Endothelial cell (in vitro differentiated cells): ENCODE measurements at places on chromosomes 1 and 21. TPM values are rescaled to one million over a fixed set of nuclear protein-coding genes. Genes with fewer than 3 reads are reported as not detected.

Gene GUCA2A
- not detected for total RNA-seq

Gene LCE1C
- total RNA-seq, result not detected

Gene LIPI
- not detected for total RNA-seq

Gene HAO2
- total RNA-seq, result not detected

Gene FAM72C
- 2.5 TPM for total RNA-seq

GRCh38 chr1:70168283-70168682 lies 37.1 kb downstream of the LRRC40 start:
- DNase-seq, result no peak

DNA sequence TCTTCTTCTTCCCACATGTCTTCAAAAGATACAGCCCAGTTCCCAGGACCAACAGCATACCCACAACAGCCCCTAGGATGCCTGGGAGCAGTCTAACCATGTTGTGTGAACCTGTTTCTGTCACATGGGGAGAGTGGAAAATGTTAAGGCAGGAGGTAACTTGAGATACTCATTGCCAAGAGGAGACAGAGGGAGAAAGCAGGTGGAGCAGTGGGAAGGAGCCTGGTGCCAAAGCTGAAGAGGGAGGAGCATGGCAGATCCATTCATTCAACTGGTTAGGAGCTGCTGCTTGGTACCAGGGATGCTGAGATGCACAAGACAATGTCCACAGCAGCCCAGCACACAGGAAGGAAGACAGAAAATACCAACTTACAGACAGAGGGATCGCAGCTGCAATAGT lies 149.8 kb upstream of the ETV3 start:
- DNase-seq, result no peak

DNA sequence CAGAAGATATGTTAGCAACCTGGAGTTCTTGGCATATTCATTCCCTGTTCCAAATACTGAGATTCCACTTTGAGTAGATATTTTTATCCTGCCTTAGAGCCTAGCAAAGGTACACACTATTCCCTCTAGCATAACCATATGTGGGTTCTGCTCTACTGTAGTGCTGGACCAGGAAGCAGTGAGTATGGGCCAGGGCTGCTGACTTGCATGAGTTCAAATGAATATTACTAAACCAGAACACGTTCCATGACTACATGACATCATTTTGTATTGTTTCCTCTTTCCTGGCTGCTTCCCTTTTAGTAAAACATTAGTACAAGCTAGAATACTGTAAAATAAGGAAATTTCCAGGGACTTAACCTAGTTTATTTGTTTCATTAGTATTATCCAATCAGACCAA lies 41.1 kb downstream of the TNFSF18 start:
- DNase-seq, result no peak

DNA sequence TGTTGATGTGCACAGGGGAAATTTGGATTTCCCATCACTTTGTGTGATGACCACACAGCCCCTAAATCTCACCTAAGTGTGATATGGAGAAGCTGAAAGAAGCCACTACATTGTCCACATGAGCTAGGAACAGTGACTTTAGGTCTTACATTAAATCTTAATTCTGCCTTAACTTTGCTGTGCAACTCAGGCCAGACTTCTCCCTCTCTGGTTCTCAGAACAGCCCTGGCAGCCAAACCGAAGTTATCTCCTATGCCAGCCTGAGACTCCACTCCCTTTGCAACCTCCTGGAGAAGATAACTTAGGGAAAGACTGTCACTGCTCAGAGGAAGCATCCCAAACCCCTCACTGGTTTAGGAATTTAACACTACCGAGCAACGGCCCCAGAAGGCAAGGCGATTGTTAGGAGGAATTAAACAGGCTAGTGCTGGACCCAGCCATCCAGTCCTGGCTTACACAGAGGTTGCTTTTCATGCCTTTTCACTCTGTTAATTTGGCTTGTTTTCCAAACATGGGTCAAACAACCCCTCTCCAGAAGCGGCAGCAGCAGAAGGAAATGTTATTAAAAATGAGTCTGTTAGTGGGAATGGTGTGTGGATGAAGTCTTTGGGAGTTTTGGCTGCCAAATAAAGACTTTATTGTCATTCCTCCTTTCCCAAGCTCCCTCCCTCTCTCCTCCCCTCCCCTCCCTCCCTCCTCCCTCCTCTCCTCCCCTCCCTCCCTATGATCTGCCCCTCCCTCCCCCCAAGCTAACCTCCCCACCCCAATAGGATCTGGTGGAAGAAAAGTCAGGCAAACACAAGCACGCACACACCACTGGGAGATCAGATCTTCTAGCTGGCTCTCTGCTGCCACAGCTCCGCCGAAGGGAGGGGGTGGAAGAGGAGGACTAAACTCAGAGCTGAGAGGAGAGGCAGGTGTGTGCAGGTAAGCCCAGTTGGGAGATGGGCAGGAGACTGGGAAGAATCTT lies at the start of gene PRELP:
Gene PRELP (plus strand): TSS at position 795 of the 970 bp plus-strand sequence. CDS start 7,379 bp downstream, outside the sequence.
- DNase-seq, result no peak

DNA sequence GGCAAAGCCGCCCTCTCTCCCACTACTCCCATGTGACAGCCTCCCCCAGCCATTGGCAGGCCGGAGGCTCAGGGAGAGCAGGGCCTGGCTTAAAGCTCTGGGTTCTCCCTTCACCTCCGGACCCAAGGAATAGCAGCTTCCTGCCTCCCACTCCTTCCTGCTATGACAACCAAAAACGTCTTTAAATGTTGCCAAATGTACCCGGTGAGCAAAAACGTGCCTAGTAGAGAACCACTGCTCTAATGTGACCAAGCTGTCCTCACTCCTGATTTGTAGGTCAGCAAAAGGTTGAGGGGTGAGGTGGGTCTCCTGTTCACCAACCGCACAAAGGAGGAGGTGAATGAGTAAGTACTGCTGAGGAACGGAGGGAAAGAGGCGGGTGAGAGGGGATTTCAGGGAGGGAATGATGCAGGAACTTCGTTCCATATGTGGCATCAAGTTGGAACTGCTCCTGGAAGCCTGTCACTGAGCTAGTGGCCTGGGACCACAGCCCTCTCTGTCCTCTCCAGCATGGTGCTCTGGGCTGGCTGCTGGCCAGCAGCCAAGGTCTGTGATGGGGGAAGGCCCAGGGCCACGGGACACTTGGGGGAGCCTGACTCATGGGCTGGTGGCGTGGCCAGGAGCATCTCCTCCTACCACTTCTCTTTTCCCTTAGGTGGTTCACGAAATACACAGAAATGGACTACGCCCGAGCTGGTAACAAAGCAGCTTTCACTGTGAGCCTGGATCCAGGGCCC lies 5.7 kb downstream of the MRTO4 start:
- DNase-seq, result no peak

- no peak for DNase-seq
These were observed 133.6 kb downstream of the TGFBR3 start for GRCh38 chr1:91752324-91752723.

GRCh38 chr1:64516301-64516700 lies 46.4 kb downstream of the CACHD1 start:
- DNase-seq, result no peak

DNA sequence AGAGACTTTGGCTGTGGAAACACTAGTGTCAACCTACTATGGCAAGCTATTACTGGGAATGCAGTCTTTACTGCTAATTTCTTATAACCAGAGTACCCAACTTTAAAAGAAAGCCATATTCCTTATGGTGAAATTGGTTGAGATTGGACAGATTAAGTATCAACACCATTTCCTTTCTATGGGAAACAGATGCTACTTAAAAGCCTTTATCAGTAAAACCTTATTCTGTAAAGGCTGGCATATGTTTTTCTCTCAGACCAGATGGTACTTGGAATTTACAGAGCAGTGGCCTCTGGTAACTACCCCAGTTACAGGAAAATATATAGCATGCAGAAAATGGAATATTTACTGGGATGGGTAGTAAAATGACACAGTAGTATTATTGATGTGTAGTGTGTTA lies 18.8 kb downstream of the IFI44 start:
- DNase-seq, result no peak

DNA sequence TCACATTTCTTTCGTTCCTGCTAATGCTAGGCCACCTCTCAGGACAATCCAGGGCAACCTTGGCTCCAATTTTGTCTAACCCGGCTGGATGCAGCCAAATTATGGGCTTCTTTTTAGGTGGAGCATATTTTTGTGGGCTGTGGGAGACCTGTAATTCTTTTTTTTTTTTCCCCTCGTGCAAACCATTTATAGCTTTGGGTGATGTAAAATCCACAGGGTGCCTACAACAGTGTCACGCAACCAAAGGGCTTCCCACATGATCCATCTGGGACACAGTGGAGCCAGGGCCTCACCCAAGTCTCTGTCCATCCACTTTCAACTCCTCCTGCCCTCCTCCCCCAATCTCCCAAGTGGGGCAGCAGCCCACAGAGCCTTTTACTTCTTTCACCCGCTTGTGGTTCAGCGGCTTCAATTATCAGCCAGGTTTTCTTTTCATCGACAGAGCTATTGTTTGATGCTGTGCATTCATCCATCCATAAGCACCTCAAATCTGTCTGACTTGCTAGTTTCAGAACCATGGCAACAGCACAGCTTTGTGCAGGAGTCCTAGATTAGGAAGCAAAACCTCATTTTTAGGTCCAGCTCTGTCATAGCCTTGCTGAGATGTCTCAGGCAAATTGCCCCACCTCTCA lies 10.0 kb upstream of the OVAAL start:
- DNase-seq, result no peak

GRCh38 chr21:33813832-33814365 lies 101.7 kb downstream of the ATP5PO start:
- no peak for DNase-seq

DNA sequence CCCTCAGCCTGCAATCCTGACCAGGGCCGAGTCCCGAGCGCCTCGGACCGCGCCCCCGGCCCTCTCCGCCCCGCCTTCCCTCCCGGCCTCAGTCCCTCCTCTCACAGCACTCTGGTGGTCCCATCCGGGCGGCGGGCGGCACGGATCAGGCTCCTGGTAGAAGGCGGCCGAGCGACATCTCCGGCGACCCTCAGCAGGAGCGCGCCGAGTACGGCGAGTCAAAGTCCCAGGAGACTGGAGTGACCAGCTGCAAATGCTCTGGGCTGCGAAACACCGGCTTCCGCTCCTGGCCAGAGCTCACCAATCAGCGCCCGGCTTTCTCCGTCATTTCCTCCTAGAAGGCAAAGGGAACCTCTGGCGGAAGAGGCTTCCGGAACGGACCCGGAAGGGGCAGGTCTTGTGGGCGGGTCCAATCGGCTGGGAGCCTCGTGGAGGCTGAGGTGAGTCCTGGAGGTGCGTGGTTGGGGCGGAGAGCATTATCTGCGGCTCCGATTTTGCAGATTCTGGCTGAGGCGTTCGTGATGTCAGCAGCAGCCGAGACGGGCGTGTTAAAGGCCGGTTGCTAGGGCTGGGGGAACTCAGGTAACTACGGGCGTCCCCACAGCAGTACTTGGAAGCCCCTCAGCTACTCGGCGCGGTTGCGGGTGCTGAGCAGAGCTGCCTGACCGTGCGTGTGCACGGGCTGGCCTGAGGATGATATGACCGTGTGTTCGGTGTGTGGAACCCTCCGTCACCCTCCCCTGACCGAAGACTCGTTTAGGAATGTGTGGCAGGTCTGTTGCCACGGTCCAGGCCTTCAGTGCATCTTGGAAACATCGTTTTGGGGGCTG lies at the start of the genes GDAP2 and WDR3:
Gene GDAP2 (minus strand): TSS at position 279 of the 830 bp plus-strand sequence. CDS start 9,264 bp downstream, outside the sequence.
Gene WDR3 (plus strand): TSS at position 397 of the 830 bp plus-strand sequence. CDS start 3,581 bp downstream, outside the sequence.
- peak; percentile 91 for DNase-seq
